ENCODE measurements at places on chromosomes 11 and 22. TPM values are rescaled to one million over a fixed set of nuclear protein-coding genes. Genes with fewer than 3 reads are reported as not detected.

The GLB1L2 gene
- 4.2 TPM for total RNA-seq

The ABCC8 gene
- not detected for total RNA-seq

The SERPING1 gene
- total RNA-seq, result 0.51 TPM

The OR4A16 gene
- not detected for total RNA-seq

The ANKK1 gene
- 0.14 TPM for total RNA-seq

The MPZL3 gene
- 53.2 TPM for total RNA-seq

The UVRAG gene
- 13.4 TPM for total RNA-seq

All from activated CD4-positive, alpha-beta T cell treated with anti-CD3 and anti-CD28 coated beads for 36 hours (primary cell).